ENCODE measurements at places on chromosomes 4 and X.

DNA sequence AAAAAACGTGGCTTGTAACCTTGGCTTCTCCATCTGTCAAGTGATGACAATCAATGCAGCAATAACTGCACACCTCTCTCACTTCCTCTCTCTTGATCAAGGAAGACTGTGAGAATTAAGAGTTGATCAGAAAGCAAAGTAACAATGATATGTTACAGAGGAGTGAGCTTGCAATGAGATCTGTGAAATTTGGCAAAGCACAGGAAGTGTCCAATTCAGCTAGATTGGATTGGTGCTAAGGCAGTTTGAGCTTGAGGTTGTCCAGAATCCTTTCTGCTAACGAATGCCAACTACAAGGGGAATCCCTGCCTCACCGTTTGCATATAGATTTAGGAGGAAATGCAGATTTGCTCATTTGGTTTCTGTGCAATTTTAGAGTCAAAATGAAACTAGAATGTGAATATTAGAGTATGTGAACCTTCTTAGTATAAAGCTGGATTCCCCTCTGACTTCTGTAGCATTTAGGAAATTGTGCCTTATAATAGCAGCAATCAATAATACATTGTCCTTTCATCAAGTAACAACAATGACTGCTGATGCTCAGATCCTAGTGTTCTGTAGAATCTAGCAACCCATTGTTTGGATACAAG, 346.4 kb downstream of the PTTG2 start:
- no peak for DNase-seq

- no peak for DNase-seq
Observed at GRCh38 chr4:118270492-118270891, 82.3 kb downstream of the PRSS12 start.

DNA sequence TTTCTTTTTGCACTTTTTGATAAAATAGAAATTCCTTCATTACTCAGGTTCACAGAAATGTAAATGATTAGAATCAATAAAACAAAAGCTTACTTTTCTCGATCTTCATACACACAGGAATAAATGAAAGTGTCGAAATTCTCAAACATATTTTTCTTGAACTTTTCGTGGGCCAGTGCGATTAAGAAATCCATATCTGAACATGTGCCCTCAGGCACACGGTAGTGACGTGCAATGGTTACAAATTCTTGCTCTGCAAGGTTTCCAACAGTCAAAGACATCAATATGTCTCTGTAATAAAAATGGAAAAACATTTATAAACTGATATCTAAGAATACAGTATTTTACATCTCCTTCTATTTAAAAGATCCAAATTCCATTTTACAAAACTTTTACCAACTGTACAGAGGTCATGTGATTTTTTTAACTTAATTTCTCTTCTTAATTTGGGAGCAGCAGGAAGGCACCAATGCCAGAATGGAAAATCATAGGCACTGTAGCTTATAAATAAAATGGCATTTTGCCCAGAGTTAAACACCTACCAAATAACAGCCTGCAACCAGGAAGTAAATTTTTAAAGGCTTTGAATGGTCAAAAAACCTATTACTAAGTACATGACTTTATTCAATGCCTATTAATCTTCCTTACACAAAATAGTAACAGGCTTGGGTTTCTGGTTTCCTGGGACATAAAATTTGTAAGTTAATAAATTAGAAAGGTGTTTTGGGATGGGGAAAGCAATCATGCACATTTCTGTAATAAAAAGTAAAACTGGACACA, 165.0 kb downstream of the EFHC2 start:
- DNase-seq, result no peak

GRCh38 chrX:44432641-44433040, 89.2 kb upstream of the EFHC2 start:
- DNase-seq, result peak; percentile 1

DNA sequence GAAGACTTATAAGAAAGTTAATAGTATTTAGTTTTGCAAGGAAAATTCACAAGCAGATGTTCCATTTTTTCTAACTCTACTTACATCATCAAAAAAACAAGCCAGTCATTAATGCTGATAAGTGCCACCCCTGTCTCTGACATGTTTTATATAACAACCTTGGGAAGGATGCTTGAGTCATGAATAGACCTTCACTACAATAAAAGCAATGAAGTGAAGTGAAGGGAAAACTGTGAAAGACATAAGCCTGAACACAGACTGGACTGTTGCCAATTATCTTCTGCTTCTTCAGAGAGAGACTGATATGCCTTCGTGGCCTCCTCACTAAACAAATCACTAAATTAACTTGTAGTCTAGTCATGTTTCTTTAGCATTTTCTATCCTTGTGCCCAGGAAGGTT, 353.2 kb downstream of the PDHA2 start:
- DNase-seq, result no peak

- DNase-seq, result no peak
Observed at GRCh38 chrX:153065389-153065788, 6.9 kb upstream of the PNMA6A start.

DNA sequence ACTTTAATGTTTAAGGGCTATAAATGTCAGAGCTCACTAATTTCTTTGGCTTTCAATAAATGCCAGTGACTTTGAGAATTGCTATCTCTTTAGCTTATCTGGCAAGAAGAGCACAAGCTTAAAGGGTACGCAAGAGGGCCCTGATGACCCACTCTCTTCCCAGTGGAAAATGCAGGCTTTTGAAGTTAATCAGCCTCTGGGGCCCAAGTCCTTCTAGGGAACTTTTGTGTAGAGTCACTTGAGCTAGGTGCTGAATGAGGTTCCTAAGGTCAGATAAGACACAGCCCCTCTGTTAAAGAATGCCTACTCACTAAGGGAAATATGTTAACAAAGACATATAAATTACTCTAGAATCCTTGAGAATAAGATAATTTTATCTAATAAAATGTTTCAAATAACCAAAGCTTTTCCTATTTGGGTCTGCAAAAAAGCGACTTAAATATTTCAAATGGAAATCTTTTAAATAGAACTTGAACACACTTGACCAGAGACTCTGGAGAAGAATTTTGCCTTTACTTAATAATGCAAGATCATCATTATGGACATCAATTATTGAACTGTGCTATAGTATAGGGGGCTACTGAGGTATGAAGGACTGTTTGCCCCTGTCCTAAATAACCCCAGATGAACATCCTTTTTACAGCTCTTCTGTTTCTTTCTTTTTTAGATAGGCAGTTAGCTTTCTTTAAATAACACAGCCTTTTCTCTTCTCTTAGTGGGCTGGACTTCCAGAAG, 430.1 kb downstream of the GBA3 start:
- no peak for DNase-seq
